CD8-positive, alpha-beta memory T cell (primary cell): ENCODE measurements at places on chromosomes 2 and 18. TPM values are rescaled to one million over a fixed set of nuclear protein-coding genes. Genes with fewer than 3 reads are reported as not detected.

RAB6D gene
- not detected for total RNA-seq

FAM161A gene
- total RNA-seq = 5.8 TPM

DNA sequence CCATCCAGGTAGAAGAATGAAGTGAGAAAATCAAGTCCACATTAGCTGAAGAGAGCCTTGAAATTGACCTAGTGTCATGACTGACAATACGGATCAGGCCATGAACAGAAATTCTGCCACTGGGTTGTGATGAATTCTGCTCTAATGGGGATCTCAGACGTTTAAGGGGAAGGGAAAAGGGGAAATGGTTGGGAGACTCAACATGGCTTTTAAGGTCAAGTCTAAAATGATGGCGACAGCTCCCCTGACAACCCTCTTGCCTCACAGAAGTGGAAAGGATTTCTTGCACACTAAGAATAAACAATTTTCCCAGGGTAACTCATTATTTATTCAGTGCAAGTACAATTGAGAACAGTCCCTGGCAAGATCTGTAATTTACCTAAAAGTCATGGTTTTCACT, 302.5 kb upstream of the ACVR2A start:
- no peak for DNase-seq
- H3K27me3 ChIP-seq = no peaks in the 10 kb centered on the region
- no peaks in the 10 kb centered on the region for H3K36me3 ChIP-seq
- no peak overlapping the region for H3K27ac ChIP-seq

GRCh38 chr2:62195421-62196277, at the start of gene B3GNT2:
Gene B3GNT2, plus strand, starts transcription at chr2:62196115. Its CDS starts 26,106 bp downstream, at chr2:62222221.
- peak within 1 kb of the TSS; percentile 82 for H3K4me3 ChIP-seq
- H3K27me3 ChIP-seq = no peaks in the 10 kb centered on the region
- H3K27ac ChIP-seq = peak within 1 kb of the TSS; percentile 92
- peaks cover 38% of the 10 kb centered on the region for H3K4me1 ChIP-seq

DNA sequence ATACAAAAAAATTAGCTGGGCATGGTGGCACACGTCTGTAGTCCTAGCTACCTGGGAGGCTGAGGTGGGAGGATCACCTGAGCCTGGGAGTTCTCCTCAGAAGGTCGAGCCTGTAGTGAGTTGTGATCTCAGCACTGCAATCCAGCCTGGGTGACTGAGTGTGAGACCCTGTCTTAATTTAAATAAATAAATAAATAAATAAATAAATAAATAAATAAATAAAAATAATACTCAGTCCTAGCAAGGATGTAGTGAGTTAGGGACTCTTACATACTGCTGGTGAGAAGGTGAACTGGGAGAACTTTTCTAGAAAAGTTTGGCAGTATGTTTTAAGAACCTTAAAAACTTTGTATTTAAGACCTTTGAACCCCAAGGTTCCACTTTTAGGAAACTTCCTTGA, 230.0 kb downstream of the CLIP4 start:
- no peaks in the 10 kb centered on the region for H3K36me3 ChIP-seq
- no peaks in the 10 kb centered on the region for H3K27me3 ChIP-seq
- DNase-seq = no peak
- H3K4me3 ChIP-seq = no peak overlapping the region
- no peaks in the 10 kb centered on the region for H3K4me1 ChIP-seq
- H3K27ac ChIP-seq = no peak overlapping the region

DNA sequence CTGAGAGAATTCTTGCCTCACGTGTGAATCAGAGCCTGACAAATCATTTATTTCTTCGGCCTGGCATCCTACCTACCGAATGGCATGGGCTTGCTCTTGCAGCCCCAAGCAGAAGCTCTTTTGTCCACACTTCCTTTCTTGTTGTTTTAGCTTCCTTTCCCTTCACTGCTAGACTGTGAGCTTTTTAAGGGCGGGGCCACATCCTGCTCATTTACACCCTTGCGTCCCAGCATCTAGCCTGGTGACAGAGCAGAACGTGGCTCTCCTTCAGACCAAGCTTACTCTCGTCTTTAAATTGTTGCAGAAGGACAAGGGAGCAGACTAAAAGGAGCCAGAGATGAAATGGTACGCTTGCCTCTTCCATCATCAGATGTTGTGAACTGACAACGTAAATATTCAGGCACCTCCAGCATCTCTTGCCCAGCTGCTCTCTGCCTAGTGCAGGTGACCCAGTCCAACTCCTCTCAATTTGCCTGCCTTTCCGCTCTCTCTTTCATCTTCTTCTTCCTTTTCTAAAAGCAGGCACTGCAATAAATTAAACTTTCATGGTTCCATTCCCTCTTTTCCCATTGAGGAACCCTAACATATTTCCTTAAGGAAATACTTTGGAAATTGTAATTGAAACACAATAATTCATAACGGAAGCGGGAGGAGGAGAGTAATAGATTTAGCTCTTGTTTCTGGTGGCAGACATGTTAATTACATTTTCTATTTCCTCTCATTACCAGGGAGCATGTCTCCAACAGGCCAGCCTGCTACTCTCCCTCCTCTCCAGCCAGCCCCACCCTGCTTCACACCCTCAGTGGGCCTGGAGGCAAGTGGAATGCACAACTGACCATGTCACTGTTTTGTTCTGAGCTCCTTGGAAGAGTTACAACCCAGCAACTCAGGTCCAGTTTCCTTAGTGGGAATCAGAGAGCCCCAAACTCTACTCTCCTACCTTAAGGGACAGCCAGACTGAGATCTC, 228.1 kb upstream of the TRIB2 start:
- H3K4me1 ChIP-seq = peaks cover 64% of the 10 kb centered on the region
- H3K36me3 ChIP-seq = no peaks in the 10 kb centered on the region
- peak overlapping the region; percentile 32 for H3K4me3 ChIP-seq
- DNase-seq = peak; percentile 14
- no peak overlapping the region for H3K27ac ChIP-seq
- no peaks in the 10 kb centered on the region for H3K27me3 ChIP-seq
